LHCN-M2 (cell line): ENCODE measurements at places on chromosomes 3 and 15. TPM values are rescaled to one million over a fixed set of nuclear protein-coding genes. Genes with fewer than 3 reads are reported as not detected.

DNA sequence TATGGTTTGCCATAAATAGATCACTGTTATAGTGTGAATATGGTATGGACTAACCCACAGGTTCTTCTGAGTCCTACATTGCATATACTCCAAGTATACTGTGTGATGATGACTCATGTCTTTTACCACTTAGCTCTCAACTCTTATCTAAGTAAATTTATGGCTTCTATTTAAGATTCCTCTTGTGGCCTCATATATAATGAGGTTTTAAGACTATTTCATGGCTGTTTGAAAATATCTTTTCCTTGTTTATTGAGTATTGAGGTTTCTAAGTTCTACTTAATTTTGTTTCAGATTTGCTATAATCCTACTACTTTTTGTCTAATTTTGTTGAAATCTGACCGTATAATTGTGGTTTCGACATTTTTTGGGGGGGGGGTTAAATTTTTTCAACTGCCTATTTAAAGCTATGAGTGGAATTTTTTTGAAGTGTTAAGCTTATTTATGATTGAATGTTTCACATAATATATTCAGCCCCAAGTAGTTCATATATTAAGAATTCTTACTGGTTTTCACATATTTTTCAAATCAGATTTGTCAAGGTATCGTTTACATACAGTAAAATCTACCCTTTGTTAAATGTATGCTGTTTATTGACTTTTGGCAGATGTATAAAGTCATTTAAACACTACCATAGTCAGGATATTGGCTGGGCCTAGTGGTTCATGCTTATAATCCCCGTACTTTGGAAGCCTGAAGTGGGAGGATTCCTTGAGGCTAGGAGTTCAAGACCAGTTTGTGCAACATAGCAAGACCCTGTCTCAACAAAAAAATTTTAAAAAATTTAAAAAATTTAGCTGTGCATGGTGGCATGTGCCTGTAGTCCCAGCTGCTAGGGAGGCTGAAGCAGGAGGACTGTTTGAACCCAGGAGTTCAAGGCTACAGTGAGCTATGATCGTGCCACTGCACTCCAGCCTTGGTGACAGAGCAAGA lies 11.7 kb downstream of the SLC25A36 start:
- DNase-seq = peak; percentile 10

DNA sequence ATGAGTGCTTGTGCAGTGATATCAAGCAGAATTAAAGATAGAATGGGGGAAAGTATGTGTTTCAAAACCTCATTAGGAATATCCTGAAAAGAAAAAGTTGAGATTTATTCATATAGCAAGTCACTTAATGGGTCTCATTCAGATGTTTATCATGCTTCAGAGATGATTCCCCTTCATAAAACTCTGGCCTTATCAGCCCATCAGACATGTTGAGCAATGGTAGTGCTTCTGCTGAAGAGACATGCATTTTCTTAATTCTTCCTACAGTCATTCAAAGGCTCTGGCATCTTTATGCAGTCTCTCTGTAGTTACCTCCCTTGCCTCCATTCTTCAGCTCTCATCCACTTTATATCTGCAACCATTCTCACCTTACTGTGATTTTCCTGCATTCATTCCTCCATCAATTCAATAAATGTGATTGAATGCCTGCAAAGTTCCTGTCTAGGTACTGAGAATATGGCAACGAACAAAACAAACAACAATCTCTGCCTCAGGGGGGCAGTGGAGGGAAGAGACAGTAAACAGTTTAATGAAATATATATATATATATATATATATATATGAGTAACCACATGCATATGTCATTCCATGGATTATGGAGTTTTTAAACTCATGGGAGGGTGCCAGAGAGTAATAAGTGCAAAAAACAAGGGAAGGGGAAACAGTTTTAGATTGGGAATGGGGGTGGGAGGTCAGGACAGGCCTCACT lies 138.5 kb downstream of the NECTIN3 start:
- peak; percentile 23 for DNase-seq

The SLC51A gene
- total RNA-seq = not detected in 2 replicates

The ABI3BP gene
- 20.5 and 31.9 TPM in 2 replicates for total RNA-seq

- DNase-seq = no peak
These were observed 19.0 kb downstream of the NANOGP8 start for GRCh38 chr15:35066094-35066493.

DNA sequence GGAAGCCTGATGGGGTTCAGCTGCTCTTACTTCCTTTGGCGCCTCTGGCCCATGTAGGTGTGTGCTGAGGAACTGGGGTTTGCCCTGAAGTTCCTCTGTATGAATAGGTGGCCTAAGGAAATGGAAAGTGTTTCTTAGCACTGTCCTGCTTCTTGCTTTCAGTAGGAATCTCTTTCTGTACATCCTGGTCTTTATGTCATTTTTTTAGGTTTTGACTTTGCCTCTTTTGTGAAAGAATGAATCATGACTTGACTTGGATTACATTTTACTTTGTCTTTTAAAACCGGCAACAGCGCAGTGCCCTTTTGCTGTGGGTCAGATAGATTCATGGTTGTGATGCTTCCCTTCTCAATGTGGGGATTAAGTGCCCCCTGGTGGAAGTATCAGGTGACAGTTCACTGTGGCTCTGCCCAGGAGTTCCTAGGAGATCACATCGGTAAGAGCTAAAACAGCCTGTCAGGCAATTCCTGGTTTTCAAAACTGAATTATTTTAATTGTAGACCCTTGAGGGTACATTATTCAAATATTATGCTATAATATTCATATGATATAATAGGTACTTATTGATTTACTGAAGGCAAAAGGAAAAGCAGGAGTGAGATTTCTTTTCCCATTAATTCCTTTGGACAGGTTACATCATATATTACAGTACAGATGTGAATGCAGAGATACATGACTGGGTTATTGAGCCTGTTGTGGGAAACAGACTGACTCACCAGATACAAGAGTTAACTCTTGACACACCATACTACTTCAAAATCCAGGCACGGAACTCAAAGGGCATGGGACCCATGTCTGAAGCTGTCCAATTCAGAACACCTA lies 95.4 kb downstream of the HCN4 start:
- DNase-seq = peak; percentile 52

GRCh38 chr15:82003916-82004315 lies 41.9 kb downstream of the MEX3B start:
- DNase-seq = no peak

The CCNB2 gene
- 130 and 138 TPM in 2 replicates for total RNA-seq

The SCG5 gene
- total RNA-seq = 1.2 and 2.8 TPM in 2 replicates

DNA sequence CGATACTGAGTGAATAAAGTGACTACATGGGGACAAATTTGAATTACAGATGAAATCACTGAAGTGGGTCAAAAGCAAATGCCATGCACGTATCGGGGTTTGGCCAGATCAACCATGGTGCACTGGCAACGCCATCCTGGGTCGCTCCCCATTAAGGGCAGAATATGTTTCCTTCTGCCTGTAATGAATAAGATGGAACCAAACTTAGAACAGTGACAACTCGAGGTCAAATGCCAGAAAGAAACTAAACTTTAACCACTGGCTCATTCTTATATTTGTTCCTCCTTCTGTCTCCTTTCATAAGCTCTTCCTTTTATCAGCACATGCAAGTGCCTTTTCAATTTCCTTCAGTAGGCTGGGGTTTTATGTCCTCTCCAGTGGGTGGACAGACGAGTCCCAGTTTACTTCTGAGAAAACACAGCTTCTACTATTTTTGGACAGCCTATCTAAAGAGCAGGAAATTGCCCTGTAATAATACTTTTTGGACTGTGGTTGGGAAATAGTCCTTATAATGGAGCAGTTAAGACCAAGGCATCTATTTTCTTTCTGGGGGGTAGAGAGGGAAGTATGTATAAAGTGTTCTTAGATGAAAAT lies 61.4 kb downstream of the WHAMM start:
- no peak for DNase-seq

DNA sequence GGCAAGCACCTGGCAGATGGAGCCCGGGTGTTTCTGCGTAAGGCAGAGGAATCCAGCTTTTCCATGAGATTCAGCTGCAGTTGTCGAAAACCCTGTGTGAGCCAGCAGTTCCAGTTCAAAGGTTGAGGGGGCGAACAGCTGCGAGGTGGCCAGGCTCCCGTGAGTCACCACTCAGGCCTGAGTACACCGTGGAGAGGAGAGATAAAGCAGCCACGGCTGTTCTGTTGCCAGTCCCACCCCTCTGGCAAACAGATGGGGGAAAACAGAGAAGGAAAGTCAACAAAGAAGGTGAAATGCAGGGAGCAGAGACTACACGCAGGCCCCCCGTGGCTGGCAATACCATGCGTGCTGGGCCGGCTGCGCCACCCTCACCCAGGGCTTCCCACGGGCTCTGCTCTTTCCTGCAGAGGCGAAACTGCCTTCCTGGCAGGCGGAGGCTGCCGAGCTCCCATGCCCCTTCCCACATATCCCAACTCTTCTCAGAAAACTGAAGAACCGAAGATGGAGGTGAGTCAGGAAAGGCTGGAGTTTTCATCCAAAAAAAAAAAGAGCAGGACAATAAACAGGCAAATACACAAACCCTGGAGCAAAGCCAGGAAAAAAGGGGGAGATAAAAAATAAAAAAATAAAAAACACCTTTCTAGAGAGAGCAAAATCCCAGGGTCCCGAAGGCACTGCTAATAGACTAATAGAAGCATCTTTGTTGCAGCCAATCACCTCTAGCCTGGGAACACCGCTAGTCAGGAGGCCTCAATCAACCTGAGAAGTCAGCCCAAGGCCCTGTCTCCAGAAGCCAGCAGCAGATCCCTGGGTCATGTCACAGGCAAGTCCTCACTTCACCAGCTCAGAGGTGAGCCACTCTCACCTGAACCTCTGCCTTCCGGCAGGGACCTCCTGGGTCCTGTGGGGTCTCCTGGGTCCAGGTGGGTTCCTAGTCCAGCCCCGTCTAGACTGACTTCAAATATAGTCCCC lies 37.7 kb downstream of the FAM174B start:
- DNase-seq = peak; percentile 99

DNA sequence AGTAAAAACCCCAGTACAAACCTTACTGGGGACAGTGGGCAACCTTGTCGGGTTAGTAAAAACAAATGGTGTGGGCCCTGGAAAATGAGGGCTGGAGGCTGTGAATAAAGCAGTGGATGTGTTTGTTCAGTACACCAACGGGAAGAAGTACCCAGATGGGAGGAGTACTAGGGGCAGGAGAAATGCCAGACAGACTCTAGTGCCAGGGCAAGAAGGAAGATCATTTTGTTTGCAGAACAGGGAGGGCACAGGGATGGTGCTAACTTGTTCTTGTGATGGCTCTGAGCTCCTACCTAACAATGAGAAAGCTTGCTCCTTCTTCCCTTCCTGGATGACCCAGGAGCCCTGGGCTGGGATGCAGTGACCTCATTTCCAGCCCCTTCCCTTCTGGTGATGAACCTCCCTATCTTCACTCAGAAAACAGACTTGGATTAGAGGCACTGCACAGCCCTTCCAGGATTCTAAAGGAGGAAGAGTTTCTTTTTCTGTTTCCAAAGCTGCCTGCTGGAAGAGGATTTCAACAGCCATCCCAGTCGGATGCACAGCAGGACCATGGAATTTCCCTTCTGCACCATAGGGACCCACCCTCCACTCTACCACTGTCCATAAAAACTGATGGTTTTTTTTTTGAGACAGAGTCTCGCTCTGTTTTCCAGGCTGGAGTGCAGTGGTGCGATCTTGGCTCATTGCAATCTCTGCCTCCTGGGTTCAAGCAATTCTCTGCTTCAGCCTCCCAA lies 6.1 kb downstream of the RASSF1 start:
- no peak for DNase-seq

GRCh38 chr3:69650066-69650419 lies 89.2 kb upstream of the MITF start:
- DNase-seq = no peak

- DNase-seq = no peak
These were observed 26.6 kb downstream of the CLDN18 start for GRCh38 chr3:138036572-138036971.
